A172 (cell line): ENCODE measurements at places on chromosomes 7 and 10.

DNA sequence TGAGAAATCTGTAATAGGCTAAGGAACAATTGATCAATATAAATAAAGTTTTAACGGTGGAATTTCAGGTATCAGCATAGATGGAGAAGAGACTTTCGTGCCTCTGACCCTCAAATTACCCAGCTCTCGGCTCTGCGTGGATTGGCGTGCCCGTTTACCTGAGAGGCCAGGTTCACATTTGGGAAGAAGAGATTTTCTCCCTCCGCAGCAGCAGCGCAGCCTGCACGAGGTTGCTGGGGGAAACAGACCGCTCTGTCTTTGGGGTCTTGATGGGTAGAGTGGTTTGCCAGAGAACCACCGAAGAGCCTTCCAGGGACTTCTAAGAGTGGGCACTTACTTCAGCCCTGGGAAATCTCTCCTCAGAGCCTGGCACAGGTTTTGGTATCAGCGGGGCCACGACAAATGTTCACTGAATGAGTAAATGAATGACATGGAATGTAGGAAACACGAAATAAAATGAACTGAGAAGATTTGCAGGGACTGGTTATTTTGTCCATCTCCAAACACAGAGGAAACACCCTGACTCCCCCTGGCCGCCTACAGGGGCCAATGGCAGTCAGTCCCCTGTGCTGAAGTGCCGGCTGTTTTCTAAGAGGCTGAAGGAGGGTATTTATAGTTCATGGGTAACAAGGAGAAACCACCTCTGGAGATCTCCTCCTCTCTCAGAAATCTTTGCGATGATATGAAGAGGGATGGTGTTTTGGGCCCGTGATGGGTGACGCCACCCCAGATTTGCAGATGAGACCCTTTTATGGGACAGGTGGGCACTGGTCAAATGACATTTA lies 338.5 kb downstream of the ADARB2 start:
- no peak for DNase-seq

GRCh38 chr10:126349101-126349500 lies 39.2 kb downstream of the ADAM12 start:
- no peak for DNase-seq

DNA sequence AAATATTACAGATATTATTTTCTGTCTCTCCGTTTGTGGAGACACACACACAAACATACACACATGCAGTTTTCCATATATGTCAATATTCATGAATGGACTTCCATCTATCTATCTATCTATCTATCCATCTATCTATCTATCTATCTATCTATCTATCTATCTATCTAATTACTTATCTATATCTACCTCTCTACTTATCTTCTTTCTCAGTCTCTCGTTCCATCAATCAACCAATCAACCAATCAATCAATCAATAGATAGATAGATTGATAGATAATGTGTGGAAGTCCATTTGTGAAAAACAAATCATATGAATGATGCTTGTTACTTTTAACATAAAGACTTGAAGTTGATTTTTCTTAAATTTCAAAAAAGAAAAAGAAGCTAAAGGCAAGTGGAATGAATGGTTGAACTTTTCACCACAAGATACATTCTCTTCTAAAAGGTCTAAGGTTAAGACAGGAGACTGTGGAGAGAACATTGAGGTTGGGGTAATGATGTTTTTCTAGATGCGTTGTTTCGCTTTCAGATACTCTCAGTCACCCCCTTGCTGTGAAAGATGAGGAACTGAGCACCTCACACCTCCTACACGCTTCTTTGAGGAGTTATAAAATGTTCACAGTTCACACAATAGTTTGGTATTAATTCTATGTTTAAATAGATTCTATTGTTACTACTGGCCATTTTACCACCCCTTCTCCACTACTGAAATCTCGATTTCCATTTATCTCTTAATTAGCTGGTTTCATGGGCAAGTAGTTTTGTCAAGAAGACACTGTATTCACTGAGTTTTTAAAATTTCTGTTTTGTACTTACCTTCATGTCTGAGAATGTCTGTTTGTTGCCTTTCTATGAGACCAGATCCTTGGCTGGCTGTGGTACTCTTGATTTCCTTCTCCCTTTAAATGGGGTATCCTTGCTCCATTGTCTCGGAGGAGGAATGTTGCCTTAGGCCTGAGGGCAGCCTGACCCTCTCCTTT lies 114.1 kb downstream of the EMX2 start:
- no peak for DNase-seq

GRCh38 chr7:101817471-101818286 lies at the start of gene CUX1:
Gene CUX1 (plus strand): TSS chr7:101817626. CDS start chr7:101817640, 14 bp downstream.
- DNase-seq, result no peak

GRCh38 chr7:116617878-116618277 lies 54.1 kb upstream of the MET start:
- DNase-seq, result no peak

DNA sequence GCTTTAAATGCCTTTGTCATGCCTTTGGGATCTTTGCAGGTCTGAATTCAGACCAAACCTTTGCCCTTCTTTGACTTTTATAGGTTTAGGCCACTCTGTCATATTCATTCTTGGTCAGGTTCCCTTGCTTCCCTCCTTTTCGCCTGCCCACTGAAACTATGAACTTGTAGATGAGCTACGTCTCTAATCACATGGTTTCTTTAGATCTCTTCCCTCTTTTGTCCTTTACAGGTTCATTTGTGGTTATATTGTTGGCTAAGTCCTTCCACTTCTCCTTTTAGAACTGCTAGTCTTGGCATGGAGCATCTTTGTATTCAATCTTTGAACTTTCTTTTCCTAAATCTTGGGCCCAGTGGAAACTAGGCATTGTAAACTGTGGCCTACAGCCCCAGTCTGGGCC lies 104.0 kb upstream of the ZEB1 start:
- no peak for DNase-seq

DNA sequence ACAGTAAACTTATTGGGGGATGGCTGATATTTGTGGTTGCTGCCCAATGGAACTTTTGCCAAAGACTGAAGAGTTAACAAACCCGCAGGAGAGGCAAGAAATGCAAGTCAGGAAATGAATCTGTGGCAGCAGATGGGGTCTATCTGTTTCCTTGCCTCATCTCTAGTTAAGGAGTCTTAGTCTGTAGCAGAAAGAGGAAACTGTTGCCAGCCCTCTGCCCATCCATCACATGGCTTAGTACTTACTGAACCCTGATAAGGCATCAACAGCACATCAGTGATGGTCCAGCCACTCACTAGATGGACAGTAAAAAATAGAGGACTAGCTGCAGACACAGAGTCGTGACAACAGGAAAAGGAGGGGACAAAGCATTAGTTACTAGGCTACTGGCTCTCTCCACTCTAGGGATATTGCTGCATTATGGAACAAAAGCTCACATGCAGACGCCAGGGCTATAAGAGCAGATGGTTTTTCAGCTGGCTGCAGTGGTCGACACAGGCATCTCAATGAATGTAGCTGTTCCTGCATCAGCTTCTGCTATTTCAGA lies 614.7 kb downstream of the PARD3 start:
- DNase-seq, result no peak

- peak; percentile 18 for DNase-seq
Observed at GRCh38 chr7:21054427-21055112, 267.9 kb upstream of the SP8 start.

GRCh38 chr7:79420464-79420863 lies 33.0 kb downstream of the MAGI2 start:
- peak; percentile 85 for DNase-seq
